ENCODE measurements at places on chromosomes 13 and 19. TPM values are rescaled to one million over a fixed set of nuclear protein-coding genes. Genes with fewer than 3 reads are reported as not detected.
A peak's percentile ranks its signal among the peaks of the same experiment; 100 is the strongest.

DNA sequence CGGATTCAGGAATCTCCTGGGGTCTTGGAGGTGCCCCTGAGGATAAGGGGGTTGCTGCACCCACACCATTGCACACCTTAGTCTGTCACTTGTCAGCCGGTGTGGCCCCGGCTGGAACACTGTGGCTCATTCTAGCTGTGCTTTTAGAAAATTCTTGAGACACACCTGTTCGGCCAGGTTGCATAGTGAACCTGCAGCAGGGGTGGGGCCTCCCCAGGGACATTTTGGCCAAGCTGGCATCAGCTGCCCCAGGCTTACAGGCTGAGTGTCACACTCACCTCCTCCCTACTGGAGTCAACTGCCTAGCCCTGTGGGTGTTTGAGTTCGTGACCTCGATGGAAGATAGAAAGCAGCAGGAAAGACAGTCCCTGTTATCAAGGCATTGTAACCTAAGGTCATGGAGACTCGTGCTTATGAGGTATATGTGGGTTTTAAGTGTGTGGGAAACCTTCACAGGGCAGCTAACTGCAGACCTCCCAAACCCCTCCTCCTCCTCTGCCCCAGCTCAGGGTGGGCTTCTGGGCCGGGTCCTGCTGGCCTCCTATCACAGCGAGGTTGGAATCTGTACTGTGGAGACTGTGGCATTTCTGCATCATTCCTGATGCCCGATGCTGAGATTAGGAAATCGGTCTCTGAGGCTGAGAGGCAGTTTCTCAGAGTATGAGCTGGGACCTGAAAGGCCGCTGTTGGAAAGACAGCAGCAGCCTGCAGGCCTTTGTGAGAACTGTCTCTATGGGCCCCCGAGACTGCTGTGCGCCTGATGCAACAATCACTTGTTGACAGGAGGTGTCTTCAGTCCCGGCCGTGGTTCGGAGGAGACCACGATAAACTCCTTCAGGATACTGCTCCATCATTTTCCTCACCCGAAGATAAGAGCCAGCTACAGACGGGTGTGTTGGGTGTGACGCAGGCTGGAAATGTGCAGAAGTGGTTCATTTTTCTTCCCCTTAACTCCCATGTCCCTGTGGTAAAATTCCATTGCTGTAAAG is 72.2 kb downstream of the ATP11A start:
- no peak for DNase-seq

GRCh38 chr13:109336730-109337129 is 449.7 kb downstream of the IRS2 start:
- DNase-seq, result no peak

DNA sequence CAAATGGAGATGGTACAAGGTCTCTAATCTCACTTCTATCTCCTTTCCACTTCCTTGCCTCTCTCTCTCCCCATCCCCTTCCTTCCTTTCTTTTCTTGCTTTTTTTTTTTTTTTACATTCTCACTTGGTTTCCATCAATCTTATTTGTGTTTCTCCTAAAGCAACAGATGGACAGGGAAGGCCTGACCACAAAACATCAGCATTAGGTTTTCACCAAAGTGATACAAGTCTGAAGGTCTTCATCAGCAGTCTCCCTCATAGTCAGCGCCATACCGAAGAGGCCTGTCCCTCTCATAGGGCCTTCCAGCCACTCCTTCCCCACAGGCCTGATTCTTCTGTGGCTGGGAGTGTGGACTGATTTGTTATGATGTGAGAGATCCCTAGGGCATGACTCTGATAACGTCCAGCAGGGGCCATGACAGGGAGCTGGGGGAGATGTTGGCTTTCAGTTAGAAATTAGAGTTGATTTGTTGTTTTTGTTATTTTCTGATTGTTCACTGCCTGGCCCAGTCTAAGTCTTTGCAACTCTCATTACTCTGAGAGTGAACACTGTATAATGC is 158.7 kb downstream of the SLC7A1 start:
- DNase-seq, result no peak

DNA sequence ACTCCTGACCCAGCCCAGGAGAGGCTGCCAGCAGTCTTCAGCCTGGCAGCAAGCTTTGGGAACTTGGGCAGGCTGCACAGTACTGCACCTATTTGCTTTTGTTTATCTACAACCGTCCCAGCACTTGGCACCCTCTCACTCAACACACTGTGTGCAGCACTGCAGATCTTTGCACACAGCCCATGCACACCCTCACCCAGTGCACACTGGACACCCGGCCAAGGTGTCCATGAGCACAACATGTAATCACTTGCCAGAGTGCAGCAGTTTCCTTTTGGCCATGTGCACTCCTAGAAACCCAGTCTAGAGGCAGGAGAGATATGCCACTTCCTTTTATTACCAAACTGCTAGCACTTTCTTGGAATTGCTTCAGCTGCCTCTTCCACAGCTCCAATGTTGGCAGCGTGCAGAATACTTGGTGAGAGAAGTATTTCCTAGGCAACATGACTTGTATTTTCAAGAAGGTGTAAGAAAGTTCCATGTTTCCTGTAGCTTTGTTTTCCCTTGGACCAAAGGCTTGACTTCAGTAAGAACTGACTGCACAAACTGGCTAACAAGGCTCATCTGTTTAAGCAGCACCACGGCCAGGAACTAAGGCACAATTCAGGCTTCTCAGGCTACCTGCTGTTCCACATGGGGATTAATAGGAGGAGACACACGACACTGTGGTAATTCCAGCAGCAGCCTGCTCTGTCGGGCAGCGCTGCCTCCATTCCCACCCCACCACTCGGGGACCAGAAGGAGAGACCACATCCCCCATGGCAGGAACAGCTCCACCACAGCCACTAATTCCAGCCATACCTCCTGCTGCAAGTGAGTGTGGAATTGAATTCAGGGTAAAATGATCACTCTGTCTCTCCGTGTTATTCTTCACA is 15.3 kb downstream of the ATP7B start:
- DNase-seq, result no peak

DNA sequence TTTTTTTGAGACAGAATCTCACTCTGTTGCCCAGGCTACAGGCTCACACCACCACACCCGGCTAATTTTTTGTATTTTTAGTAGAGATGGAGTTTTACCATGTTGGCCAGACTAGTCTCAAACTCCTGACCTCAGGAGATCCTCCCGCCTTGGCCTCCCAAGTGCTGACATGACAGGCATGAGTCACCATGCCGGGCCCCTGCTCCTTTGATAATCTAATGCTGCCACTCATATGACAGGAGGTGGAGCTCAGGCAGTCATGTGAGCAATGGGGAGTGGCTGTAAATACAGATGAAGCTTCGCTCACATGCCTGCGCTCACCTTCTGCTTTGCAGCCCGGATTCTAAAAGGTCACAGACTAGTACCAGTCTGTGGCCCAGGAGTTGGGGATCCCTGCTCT is 25.1 kb downstream of the ARHGEF18 start:
- DNase-seq, result no peak

DNA sequence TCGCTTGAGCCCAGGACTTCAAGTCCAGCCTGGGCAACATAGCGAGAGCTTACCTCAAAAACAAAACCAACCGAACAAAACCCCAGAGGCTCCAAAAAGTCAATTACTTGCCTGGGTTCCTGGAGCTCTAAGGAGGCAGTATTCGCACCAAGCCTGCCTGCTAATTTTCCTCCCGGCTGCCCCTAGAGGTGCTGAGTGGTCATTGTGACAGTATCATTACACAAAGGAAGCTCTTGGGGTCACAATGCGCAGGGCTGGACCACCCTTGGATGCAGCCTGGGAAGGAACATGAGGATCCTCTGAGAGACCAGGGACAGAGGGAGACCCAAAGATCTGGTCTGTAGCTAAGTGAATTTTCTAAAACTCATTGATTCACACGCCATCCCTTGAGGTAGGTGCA is 8.5 kb upstream of the PEX11G start:
- peak; percentile 27 for DNase-seq

The DAPK3 gene
- total RNA-seq, result 113 TPM

The ANO8 gene
- total RNA-seq, result 1.5 TPM

Data from lung microvascular endothelial cell (primary cell).